Left forelimb (tissue), 1 donor: ENCODE measurements at places on chromosomes 6 and 20.

DNA sequence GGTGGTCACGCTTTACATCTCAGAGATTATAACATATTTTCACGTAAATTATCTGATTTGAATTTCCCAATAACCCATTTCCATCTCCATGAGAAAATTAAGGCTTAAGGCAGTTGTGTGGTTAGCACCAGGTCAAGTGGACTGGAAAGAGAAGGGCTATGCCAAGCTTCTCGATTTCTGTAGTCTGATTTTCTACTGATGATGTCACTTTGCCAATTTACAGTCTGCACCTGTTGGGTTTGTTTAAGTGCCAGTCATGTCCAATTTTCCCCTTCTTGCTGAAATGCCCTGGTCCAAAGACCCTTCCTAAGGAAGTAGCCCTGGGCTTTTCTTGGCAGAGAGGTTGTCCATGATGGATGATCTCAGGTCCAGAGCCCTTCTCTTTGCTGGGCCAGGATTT is 562.3 kb upstream of the BTBD3 start:
- DNase-seq, result no peak

DNA sequence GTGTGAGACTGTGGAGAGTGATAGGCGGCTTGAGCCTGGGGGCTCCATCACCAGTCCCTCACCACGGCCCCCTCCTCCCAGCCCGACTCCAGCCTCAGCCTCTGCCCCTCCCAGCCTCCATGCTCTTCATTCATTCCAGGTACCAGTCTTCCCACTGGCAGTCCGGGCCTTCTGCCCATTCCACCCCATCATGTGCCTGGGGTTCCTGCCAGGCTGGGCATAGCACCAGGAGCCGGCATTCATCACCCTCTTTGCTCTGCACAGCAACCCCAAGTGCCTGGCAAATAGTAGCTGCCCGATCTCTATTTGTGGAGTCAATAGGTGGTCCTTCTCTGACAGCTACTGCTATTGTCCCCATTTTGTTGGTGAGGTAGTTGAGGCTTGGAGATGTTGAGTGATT is 39.6 kb upstream of the GTSF1L start:
- no peak for DNase-seq

GRCh38 chr6:123550052-123550617 is 86.6 kb downstream of the TRDN start:
- no peak for DNase-seq

- no peak for DNase-seq
Measured at GRCh38 chr6:151757506-151757955, 50.0 kb upstream of the ESR1 start.

DNA sequence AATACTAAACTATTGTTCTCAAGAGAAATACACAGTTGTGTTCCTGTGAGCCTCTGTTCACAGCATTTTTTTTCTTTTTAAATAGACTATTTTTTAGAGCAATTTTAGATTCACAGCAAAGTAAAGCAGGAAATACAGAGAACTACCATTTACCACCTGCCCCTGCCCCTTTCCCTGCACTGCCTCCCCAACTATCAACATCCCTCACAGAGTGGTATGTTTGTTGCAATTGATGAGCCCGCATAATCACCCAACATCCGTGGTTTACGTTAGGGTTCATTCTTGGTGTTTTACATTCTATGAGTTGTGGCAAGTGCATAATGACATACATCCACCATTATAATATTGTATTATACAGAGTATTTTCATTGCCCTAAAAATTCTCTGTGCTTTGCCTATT is 71.6 kb upstream of the TNFAIP3 start:
- no peak for DNase-seq

GRCh38 chr6:137746264-137746663 is 120.8 kb upstream of the TNFAIP3 start:
- no peak for DNase-seq
